ENCODE measurements at places on chromosomes 16 and 17. TPM values are rescaled to one million over a fixed set of nuclear protein-coding genes. Genes with fewer than 3 reads are reported as not detected.

The C16orf54 gene
- total RNA-seq, result not detected

The SP6 gene
- 5.9 TPM for total RNA-seq

The HCRT gene
- total RNA-seq, result not detected

The MYL4 gene
- total RNA-seq, result not detected

The CES4A gene
- 3.4 TPM for total RNA-seq

The JPH3 gene
- total RNA-seq, result 1.9 TPM

The MT4 gene
- not detected for total RNA-seq

The ADAMTS18 gene
- total RNA-seq, result not detected

The CCL13 gene
- total RNA-seq, result not detected

The MYH2 gene
- total RNA-seq, result not detected

The FOXF1 gene
- not detected for total RNA-seq

The RUNDC3A gene
- total RNA-seq, result 0.81 TPM

The NOTUM gene
- 0.14 TPM for total RNA-seq

The KRT13 gene
- total RNA-seq, result 0.28 TPM

The PRSS33 gene
- total RNA-seq, result not detected

The ODF4 gene
- total RNA-seq, result not detected

The MRPL38 gene
- 117 TPM for total RNA-seq

The SLC16A6 gene
- total RNA-seq, result 0.30 TPM

The ARHGAP23 gene
- 70.6 TPM for total RNA-seq

The NEUROD2 gene
- not detected for total RNA-seq

The KRTAP4-4 gene
- not detected for total RNA-seq

The CDYL2 gene
- total RNA-seq, result 0.38 TPM

The TLE7 gene
- total RNA-seq, result not detected

The ZP2 gene
- total RNA-seq, result not detected

The EVI2B gene
- 0.08 TPM for total RNA-seq

The RTN4RL1 gene
- total RNA-seq, result 12.8 TPM

The MT1A gene
- 31.5 TPM for total RNA-seq

The LPCAT2 gene
- total RNA-seq, result 7.0 TPM

The TLCD3B gene
- 0.43 TPM for total RNA-seq

The CD300LF gene
- total RNA-seq, result not detected

The OTOP2 gene
- 0.08 TPM for total RNA-seq

The MIEF2 gene
- 10.4 TPM for total RNA-seq

Data from A549 treated with Hydrocortisone at 1 μM for 4 hours (cell line).